Natural killer cell treated with Interleukin-12 subunit alpha and Interleukin-12 subunit beta and Interleukin-15 and Interleukin-18, amount 100 ng/mL, for 72 hours (primary cell): ENCODE measurements at places on chromosomes 6 and 20.

DNA sequence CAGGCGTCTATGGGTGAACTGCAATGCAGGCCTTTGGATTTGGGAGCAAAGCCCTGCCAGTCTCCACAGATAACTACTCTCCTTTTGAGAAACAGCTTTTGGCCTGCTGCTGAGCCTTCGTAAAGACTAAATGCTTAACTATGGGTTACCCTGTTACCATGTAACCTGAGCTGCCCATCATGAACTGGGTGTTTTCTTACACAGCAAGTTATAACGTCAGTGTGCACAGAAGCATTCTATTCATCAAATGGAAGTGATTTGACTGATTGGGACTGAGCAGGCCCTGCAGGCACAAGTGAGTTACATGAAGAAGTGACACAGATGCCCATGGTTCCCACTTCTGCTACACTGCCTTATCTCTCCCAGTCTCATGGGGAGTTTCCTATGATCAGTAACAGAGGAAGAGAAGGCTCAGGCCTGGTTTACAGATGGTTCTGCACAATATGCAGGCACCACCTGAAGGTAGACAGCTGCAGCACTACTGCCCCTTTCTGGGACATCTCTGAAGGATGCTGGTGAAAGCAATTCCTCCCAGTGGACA, 319.1 kb downstream of the CD83 start:
- DNase-seq = no peak

DNA sequence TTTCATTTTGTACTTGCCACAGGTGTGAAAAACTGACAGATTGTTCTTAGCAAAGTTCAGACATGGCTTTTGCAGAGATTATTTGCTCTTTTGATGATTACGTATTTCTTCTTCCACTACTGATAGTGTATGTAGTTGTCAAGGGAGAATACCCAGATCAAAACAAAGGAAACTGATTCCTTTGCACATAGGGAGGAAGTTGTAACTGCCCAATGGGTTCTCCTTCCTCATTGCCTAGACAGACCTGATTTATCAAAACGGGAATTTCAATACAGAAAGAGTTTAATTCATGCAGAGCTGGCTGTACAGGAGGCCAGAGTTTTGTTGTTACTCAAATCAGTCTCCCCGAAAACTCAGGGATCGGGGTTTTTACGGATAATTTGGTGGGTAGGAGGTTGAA, 214.7 kb downstream of the BCAS1 start:
- DNase-seq = no peak

DNA sequence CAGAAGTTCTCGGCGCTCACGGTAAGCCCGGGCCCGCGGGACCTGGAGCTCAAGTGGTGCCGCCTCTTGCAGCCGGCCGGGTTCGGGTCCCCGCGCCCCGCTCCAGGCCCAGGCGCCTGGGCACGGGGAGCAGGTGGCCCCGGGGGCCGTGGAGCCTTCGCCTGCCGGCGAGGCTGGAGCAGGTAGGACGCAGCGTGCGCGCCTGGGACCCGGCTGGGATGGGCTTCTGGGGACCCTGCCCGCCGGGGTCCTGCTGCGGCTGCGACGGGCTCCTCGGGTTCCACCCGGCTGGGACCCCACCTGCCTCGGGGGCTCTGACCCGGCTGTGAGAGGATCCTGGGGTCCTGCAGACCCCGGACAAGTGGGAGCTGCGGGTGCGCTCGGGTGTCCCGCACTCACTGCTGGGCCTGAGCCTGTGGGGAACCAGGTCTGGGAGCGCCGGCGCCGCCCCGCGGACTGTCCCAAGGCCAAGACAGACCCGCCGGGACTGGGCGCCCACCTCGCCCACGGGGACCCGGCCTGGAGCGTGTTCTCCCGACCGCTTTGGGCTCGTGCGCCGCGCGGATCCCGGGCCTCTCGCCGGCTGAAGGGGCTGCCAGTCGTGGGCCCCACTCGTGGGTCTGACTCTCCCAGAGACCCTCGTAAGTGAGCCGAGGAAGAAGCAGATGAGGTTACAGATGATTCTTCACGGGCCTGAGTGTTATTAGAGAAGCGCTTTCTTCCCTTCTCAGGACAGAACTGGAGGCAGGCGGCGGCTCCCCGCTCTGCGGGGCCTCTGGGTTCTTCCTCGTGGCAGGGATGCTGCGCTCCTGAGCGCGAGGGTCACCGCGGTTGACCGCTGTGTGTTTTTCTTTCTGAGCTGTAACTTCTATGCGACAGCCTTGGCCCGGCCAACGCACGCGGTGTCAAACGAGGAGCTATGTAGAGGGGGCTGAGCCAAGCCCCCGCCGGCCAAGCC, 729 bp downstream of the SMOC2 start:
- no peak for DNase-seq

DNA sequence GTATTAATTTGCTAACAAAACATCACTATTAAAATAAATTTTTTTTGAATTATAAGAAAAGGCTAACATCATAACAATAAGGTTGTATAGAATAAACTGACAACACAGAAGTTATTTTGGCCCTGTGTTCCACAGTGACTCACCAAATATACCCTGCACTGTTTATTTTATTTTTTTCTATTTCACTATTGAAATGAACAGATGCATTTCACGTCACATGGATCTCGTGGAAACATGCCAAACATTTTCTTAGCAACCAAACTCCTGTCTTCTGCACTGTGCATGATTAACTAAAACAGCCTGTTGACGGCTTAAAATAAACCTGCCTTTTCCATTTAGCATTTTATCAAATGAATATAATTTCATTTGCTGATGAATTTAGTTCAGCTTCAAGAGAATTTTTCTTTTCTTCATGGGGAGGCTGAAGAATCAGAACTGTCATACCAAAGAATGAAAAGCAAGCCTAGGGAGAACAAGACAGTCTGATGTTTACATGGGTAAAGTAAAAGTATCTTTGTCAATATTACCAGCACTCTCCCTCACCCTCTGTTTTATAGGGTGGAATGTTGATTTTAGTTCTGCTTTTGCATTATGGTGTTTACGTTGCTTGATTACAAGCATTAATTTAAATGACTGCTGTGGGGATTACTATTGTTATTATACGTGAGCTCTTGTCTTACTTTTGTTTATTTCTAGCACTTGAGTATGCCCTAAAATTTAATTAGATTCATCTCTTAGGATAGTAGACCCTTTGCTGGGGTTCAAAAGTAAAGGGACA, 115.3 kb downstream of the LCA5 start:
- DNase-seq = no peak

DNA sequence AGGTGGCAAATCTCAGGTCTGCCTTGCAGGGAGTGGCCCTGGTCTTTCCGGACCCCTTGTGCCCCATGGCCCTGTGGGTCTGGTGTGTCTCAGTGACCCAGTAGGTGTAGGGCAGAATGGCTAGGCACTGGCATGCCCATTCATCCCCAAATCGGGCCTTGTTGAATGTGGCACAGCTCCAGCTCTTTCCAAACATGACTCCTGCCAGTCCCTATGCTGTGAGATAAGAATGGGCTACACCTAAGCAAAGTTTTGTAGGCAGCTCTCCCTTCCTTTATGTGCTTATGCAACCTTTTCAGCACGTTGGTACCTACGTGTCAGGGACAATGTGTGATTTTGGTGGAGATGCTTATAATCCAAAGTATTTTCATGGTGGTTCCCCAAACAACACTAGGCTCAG, 33.9 kb downstream of the FOXO3 start:
- no peak for DNase-seq

- no peak for DNase-seq
Observed at GRCh38 chr6:143221698-143222097, 161.0 kb downstream of the AIG1 start.

- DNase-seq = no peak
Observed at GRCh38 chr20:44135417-44136204, 51.4 kb downstream of the JPH2 start.

DNA sequence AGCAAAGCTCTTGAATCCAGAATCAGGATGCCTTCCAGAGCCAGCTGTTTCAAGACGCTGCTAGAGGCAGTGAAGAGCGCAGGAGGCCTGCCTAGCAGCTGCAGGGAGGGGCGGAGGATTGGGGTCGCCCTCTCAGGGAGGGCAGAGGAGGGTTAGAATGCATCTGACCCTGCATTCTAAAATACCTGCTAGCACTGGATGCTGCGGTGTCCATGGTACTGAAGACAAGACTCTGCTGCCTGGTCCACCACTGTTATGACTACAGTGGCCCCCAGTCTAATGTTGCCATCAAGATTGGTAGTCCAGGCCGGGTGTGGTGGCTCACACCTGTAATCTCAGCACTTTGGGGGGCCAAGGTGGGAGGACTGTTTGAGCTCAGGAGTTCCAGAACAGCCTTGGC, 193.7 kb upstream of the PROKR2 start:
- no peak for DNase-seq

DNA sequence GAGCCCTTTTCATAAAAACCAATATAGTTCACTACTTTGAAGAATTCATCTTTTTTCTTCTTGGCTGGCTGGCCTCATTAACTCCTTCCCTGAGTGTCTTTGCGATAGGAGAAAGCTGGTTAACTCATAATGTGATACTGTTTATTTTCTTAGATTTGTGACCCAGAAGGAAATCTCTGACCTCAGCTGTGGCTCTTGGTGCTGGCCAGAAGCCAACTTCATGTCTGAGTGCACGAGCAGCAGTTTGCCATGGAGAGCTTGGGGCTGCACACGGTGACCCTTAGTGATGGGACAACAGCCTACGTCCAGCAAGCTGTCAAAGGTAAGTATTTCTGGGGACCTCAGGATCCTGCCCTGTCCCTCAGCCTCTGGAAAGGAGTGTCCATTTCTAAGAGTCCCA, 16.7 kb upstream of the DEF6 start:
- no peak for DNase-seq

- DNase-seq = no peak
Observed at GRCh38 chr6:69063401-69063800, 428.3 kb downstream of the ADGRB3 start.

DNA sequence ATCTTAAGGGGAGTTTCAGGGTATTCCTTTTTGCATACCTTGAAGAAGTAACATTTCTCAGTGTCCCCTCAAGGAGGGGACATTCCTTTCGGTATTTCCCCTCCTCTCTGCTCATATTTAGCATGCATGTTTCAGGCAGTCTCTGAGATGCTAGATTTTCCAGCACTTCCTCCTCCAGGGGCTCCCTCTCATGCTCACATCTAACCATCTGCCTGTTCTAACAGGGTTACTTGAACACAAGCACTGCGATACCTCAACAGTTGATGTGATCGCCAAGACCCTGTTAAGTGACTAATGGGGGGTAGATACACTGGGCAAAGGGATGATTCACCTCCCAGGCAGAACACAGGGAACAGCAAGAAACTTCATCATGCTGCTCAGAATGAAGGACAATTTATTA, 12.9 kb upstream of the MCM3 start:
- no peak for DNase-seq

GRCh38 chr6:161001421-161001820, 9.9 kb downstream of the MAP3K4 start:
- no peak for DNase-seq

DNA sequence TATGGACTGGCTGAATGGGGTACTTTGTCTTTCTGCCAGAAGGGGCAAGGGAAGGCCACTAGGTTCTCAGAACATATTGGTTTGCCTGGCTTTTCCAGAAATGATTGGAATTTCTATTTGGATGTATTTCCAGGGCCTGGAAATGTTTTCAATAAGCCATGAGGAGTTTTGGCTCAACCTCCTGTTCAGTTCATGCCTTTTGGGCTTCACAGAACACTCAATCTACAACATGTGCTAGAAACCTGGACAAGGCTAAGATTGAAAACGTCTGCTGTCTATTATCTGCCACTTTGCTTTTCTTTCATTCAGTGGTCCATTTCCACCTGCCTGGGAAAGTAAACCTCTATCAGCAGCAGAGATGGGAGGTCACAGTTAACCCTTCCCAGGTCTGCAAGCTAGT, 793.4 kb downstream of the TENT5A start:
- no peak for DNase-seq

GRCh38 chr20:62461157-62461556, 14.6 kb downstream of the GATA5 start:
- DNase-seq = no peak

DNA sequence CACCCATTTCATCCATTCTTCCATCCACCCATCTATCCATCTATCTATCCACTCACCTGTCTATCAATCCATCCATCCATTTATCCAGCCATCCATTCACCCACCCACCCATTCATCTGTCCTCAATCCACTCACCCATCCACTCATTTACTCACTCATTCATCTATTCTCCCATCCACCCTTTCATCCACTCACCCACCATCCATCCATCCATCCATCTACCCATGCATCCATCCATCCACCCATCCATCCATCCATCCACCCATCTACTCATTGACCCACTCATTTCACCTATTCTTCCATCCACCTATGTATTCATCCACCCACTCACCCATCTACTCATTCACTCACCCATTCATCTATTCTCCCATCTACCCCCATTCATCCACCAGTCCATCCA, 24.2 kb upstream of the PTGIS start:
- no peak for DNase-seq

- no peak for DNase-seq
Observed at GRCh38 chr6:54935739-54936138, 89.2 kb downstream of the FAM83B start.

DNA sequence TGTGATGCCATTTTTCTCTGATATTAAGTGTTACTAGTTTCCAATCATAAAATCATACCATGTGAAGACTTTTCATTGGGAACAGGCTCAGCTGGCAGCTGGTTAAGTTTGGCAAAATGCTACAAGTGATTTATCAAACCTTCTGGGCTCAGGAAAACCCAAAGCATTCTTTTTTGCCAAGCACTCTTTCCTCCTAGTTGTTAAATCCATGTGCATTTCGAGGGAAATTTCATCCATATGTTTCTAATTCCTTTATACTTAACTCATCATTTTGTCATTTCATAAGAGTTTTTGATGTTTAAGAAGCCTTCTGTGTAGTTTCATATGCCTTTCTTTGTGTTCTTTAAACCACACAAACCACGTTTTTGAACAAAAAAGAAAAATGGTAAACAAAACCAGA, 217.6 kb upstream of the PDE10A start:
- no peak for DNase-seq

GRCh38 chr20:29687438-29687837, 1570.0 kb upstream of the DEFB115 start:
- DNase-seq = no peak

DNA sequence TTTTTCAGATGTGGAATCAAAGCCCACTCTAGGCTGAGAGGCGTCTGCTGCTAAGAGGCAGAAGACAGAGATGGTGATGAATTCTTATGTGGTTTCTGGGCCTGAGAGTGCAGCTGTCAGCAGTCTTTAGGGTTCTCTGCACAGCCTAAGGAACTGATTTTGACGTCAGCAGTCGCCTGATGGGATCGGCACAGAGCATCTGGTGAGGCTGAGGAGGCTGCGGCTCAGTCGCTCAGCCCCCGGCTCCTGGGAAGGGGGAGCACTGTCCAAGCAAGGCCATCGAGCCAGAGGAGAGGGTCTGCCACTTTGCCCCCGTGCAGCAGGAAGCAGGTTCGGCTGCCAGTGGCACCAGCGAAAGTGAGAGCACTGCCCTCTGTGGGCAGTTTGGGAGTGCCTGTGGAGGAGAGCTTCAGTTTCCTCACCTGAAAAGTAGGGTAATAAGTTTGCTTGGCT, 92.5 kb downstream of the TCP11 start:
- DNase-seq = no peak

GRCh38 chr6:55176958-55177357, 2.6 kb downstream of the HCRTR2 start:
- DNase-seq = no peak

GRCh38 chr20:59148701-59149493, 14.7 kb upstream of the ZNF831 start:
- no peak for DNase-seq

GRCh38 chr6:152129691-152130151, 322.2 kb downstream of the ESR1 start:
- DNase-seq = no peak
